ENCODE measurements at places on chromosomes 13 and 19.
A peak's percentile ranks its signal among the peaks of the same experiment; 100 is the strongest.

DNA sequence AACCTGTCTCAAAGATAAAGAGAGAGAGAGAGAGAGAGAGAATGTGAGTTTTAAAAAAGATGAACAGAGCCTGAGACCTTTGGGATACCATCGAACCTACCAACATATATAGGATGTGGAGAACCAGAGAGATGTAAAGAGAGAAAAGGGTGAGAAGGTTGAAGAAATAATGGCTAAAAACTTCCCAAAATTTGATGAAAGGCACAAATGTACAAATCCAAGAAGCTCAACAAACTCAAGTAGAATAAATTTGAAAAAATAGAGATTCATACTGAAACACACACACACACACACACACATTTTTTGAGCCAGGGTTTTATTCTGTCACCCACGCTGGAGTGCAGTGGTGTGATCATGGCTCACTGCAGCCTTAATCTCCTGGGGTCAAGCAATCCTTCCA is 16.3 kb downstream of the ZNF558 start:
- no peak for DNase-seq

DNA sequence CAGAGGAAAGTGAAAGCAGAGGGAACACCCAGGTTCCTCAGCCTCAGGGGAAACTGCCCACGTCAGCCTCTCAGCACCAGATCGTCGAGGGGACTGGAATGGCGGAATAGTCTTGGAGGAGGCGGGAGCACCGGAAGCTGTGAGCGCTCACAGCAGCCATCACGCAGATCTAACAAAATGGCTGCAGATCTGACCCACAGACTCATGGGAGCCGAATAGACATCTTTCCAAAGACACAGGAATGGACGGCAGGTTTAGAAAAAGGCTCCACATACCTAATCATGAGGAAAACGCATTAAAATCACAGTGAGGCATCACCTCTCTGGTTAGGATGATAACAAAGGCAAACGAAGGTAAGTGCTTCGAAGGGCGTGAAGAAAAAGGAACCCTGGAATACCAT is 11.8 kb upstream of the LILRA2 start:
- DNase-seq, result no peak

GRCh38 chr13:94617389-94618000 is 15.8 kb downstream of the GPR180 start:
- DNase-seq, result no peak

GRCh38 chr13:108086678-108087077 is 128.7 kb downstream of the LIG4 start:
- DNase-seq, result no peak

DNA sequence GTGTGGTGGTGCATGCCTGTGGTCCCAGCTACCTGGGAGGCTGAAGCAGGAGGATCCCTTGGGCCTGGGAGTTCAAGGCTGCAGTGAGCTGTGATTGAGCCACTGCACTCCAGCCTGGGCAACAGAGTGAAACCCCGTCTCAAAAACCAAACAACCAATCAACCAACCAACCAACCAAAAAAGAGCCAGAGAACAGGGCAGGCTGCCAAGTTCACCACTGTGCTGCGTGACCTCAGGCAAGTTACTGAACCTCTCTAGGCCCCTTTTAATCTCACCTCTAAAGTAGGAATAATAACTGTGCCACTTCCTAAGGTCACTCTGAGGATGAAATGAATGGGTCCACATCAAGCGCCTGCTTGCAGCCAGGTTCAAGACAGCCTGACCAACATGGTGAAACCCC is 16.9 kb downstream of the TJP3 start:
- DNase-seq, result no peak

DNA sequence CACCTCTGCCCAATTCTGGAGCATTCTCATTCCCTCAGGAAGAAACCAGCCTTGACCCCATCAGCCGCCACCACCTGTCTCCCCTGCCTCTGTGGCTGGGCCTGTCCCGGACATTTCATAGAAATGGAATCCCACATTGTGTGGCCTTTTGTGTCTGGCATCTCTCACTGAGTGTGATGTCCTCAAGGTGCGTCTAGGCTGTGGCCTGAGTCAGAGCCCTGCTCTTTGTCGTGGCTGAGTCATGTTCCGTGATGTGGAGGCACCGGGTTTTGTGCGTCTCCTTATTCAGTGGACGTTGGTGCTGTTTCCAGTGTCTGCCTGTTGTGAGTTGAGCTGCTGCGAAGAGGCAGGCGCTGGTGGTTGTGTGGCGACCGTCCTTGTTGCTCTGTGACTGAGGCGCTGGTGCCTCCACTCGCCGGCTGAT is 3.5 kb downstream of the FZR1 start:
- DNase-seq, result no peak

GRCh38 chr19:1888385-1888784 is 3.1 kb upstream of the ABHD17A start:
- DNase-seq, result no peak

- DNase-seq, result no peak
Observed at GRCh38 chr13:80274643-80275042, 66.3 kb downstream of the SPRY2 start.

- no peak for DNase-seq
Observed at GRCh38 chr19:49767967-49768581, 1.3 kb downstream of the AP2A1 start.

- no peak for DNase-seq
Observed at GRCh38 chr19:4773047-4773640, 18.4 kb upstream of the FEM1A start.

DNA sequence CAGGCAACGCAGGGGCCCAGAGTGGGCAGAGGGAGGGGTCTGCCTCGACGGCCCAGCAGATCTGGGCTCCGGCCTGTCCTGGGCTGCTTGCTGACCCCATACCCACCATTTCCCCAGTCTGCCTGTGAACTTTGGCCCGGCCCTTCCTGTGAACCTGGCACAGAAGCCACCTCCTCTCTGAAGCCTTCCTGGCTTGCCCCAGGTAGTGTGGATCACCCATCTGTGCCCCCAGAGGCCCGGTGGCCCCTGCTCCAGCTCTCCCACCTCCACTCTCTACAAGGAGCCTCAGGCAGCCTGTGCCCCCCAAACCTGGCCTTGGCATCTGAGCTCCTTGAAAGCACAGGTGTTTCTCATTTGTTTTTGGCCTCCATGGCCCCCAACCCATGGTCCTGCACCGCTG is 15.7 kb downstream of the PLEKHF1 start:
- DNase-seq, result no peak

DNA sequence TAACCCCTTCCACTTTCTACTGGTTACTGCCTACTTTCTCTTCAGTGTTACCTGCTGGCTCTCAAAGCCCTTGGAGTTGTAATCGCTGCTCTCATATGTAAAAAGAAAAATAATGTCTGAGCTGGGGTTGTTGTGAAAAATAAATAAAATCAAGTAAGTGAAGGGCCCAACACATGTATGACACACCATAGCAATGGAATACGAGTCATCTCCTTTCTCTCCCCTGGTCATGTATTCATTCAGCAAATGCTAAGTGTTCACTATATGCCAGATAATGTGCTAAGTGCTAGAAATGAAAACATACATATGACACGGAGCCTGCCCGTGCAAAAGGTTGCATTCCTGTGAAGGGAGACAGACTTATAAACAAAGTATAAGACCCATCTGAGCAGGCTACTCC is 535.0 kb downstream of the RFC3 start:
- DNase-seq, result no peak

DNA sequence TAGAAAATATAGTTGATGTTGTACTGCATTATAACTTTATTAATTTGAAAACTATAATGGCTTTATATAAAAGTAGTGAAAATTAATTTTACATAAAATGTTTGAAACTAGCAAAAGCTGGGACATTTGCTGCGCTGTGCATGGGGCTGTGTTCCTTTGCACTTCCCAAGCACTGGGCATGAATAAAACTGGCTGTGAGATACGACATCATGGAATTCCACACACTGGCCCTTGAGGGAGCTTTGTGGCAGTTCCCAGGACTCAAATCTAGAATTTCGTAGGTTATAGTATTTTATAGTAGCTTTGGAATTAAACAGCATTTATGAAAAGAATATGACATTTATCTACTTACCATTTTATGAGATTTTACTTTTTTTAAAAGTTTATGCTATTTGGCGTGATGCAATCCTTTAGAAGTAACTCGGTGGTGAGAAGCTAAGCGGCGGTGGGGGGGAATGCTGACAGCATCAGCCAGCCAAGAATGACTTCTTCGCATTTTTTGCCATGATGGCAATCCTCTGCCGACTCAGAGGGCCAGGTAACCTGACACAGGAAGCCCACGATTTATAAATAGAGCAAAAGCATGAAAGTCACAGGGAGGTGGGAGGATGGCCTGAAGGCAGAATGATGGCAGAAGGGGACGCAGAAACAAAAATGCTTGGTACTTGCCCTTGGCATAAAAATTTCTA is 553.5 kb downstream of the MYO16 start:
- DNase-seq, result no peak

- DNase-seq, result no peak
Observed at GRCh38 chr19:7942981-7943443, 454 bp downstream of the TIMM44 start.

DNA sequence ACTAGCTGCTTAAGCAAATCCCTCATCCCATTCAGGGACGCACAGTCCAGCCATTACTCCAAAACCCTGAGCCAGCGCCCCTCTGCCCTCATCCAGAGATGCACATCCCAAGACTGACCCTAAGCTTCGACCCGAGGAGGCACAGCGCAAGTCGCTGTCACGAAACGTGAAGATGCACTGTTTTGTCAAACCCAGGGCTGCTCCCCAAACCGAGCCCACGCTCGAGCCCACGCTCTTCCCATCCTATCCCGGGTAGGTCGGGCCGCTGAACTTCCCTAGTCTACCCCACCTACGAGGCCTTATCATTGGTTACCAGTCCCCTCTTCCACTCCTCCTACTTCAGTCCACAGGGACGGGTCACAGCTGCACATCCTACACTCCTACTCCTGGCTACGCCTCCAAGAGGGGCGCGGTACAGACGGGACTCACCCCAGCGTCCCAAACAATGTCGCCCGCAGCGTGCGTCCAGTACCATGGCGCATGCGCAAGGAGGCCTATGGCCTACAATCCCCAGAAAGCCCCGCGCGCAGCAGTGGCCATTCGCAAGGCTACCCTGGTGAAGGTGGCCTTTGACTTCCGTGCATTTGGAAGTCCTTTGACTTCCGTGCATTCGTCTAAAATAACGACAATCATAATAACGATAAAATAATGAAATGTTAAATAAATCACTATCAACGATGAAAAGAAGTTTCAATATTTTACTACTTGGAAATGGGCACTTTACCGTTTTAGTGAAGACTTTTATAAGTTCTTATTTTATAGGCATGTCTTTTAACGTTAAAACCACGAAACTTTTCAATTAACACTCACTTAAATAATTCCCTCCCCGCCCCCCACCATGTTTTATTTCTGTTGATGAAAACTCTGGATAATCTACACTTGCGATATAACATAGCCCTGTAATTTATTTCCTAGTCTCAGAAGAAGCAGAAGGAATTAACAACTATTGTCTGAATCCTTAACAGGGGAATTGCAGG is at the start of gene ZNF285:
Gene ZNF285, minus strand, starts transcription at position 470 of the 977 bp plus-strand sequence. CDS start 4,395 bp downstream, outside the sequence.
- DNase-seq, result peak; percentile 57

GRCh38 chr13:98240135-98240534 is 63.1 kb upstream of the RNF113B start:
- no peak for DNase-seq

All from stimulated activated CD4-positive, alpha-beta T cell treated with anti-CD3 and anti-CD28 coated beads, TNF-alpha, amount 100 ng/mL, for 48 hours (primary cell).